ENCODE measurements at places on chromosomes 3 and 15. TPM values are rescaled to one million over a fixed set of nuclear protein-coding genes. Genes with fewer than 3 reads are reported as not detected.

FAM219B gene
- 46.9 TPM for total RNA-seq

GNAT1 gene
- not detected for total RNA-seq

RARB gene
- 22.8 TPM for total RNA-seq

PP2D1 gene
- total RNA-seq: not detected

SIDT1 gene
- 0.16 TPM for total RNA-seq

PSTPIP1 gene
- 1.9 TPM for total RNA-seq

OR5K2 gene
- not detected for total RNA-seq

PLIN1 gene
- total RNA-seq: 22.6 TPM

All from right atrium auricular region (tissue), 2 donors.